Stimulated activated memory B cell treated with anti-CD40 and anti-IgM and Interleukin-4, amounts not matched to agents 10 μg/mL and 1 μg/mL and 100 μg/mL, for 72 hours (primary cell): ENCODE measurements at places on chromosomes 12 and 14.
A peak's percentile ranks its signal among the peaks of the same experiment; 100 is the strongest.

DNA sequence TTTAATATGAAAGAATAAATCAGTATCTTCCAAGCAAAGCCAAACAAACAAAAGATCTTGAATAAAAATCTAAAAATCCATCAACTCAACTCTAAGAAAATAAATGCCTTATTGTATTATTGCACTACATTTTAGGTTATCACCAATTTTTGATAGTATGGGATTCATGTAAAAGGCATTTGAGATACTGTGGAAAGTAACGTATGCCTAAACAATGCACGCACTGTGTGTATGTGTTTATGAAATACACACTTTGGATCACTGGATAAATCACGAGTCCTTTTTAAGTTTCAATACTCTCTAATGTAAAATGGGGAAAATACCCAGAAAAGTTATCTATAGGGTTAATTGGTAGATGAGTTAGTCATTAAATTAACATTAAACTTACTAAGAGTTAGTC, 17.7 kb downstream of the WBP11 start:
- no peak for ATAC-seq
- H3K4me1 ChIP-seq = no peaks in the 10 kb centered on the region
- H3K27ac ChIP-seq = no peak overlapping the region

DNA sequence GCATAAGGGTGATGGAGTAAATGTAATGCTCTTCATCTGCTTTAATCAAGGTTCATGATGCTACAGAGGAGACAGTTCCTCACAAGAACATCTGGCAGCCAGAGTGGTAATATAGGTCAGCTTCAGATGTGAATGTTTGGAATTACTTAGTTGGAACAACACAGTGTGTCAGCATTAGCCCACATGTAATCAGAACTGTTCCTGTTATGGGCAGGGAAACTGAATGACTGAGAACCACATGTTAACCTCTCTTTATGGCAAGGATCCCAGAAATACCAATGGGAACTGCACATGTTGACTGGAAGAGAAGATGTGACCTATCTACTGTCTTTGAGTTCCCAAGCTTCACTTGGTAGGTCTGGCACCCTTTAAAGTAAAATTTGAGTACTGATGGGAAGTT, 390.1 kb upstream of the PDE3A start:
- no peaks in the 10 kb centered on the region for H3K27me3 ChIP-seq
- no peaks in the 10 kb centered on the region for H3K36me3 ChIP-seq
- no peaks in the 10 kb centered on the region for H3K4me1 ChIP-seq
- no peak overlapping the region for H3K27ac ChIP-seq

DNA sequence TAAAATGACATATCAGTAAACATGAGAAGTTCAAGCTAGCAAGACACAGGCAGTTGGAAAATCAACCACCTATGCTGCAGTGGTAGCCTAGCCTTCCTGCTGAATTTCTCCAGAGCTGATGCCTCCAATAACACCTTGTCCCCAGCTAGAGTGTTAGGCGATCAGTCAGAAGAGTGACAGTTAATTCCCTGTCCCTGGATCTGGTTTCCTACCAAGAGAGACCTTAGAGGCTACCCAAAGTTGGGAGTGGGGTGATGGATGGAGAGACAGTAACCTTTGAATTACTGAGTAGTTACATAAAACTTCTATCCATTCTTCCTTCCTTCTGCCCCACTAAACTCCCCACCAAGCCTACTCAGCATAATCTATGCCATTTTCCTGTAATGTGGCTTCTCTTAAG, 1.9 kb upstream of the ANO2 start:
- no peaks in the 10 kb centered on the region for H3K4me1 ChIP-seq
- no peak overlapping the region for H3K27ac ChIP-seq
- no peak for ATAC-seq
- H3K36me3 ChIP-seq = no peaks in the 10 kb centered on the region
- no peak overlapping the region for H3K4me3 ChIP-seq

- ATAC-seq = peak; percentile 72
- H3K36me3 ChIP-seq = no peaks in the 10 kb centered on the region
- H3K4me1 ChIP-seq = peaks cover 41% of the 10 kb centered on the region
- peak overlapping the region; percentile 95 for H3K4me3 ChIP-seq
Observed at GRCh38 chr14:67515386-67516079, 17.6 kb upstream of the PLEKHH1 start.
